Amniotic epithelial cell (primary cell): ENCODE measurements at places on chromosomes 6 and 20.
A peak's percentile ranks its signal among the peaks of the same experiment; 100 is the strongest.

GRCh38 chr6:105898286-105898685 lies 187.8 kb upstream of the PRDM1 start:
- DNase-seq = peak; percentile 2

GRCh38 chr6:64445038-64445437 lies 809.4 kb downstream of the PHF3 start:
- no peak for DNase-seq

- DNase-seq = no peak
Measured at GRCh38 chr6:63436356-63436755, 116.6 kb upstream of the LGSN start.

DNA sequence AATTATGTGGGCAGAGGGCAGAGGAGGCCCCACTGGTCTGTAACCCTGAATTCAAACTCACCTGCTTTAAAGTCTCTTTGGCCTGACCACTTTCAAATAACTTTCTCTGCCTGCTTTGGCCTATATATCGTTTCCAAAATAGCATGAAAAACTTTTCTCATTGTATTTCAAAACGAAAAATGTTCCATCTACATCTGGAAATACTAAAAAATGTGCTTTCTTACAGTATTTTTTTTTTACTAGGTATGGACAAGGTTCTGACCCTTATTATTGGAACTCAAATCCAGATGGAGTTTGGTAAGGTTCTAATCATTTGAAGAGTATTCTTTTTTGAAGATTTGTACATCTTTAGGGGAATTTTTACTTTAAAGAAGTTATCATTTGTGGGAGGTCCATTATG lies 241.9 kb downstream of the PAX1 start:
- no peak for DNase-seq

- no peak for DNase-seq
Measured at GRCh38 chr6:41608443-41609151, 29.7 kb upstream of the MDFI start.

DNA sequence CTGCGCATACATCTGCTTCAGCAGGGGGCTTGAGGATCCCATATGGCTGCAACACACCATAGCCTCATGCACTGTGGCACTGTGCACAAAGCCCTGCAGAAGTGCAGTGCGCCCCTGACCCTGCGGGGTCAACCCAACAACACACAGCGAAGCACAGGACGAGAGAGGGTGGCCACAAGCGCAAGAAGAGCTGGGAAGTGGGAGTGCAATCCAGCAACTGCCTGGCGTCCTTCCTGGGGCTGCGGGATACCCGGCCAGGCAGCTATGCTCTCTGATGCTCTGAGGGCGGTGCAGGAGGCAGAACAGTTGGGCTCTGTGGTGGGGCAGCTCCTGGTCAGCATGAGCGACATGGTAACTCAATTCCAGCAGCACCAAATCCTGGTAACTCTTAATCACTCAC lies 5.6 kb upstream of the ACSS1 start:
- no peak for DNase-seq

DNA sequence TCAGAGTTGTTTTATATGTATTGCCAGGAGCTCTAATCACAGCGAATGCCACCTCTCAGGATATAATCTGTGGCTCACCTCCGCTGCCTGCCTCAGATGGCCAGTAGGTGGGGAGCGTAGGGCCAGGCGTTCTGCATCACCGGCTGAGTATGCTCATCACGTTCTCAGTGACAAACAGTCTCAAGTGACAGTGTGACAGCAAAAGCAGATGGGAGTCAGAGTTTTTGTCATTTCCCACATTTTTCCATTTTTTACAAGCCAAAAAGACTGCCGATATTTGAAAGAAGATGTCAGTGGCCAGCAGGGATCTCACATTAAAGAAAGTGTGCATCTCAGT lies 208.7 kb downstream of the ALDH8A1 start:
- no peak for DNase-seq

DNA sequence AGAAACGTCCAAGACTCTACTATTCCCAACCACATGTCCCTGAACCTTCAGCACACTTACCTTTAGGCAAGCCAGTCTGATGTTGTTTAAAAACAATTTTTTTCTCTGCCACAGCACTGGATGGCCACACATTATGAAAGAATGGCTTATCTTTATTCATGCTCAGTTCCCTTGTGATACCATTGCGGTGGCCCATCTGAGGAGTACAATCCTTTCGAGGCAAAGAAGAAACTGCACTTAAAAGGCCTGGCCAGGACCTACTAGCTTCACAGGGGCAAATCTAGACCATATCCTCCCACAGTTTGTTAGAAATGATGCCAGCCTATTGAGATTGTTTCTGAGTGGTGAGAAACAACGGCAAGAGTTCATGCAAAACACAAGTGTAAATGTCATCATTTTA lies 88.4 kb upstream of the PLEKHG1 start:
- DNase-seq = no peak

- no peak for DNase-seq
Measured at GRCh38 chr20:22438346-22438745, 146.0 kb downstream of the FOXA2 start.

DNA sequence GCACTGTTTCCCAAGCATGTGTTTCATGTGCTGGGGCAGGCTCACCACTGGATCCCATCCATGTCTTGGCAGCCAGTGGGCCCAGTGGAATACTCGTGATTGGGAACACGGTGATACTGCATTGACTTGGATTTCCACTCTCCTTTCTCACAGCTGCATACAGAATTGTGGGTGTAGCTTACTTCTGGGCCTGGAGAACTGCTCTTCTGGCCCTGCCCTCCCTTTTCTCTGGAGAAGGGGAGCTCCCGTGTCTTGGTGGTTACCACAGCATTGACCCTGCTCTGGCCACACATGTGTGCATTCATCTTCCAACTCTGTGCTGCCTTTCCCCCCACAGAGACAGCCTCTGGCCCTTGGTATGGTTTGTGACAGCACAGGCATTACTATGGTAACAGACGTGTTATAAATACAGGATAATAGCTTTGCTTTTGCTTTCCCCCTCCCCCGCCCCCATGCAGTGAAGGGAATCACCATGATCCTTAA lies 21.6 kb downstream of the SOBP start:
- DNase-seq = no peak

DNA sequence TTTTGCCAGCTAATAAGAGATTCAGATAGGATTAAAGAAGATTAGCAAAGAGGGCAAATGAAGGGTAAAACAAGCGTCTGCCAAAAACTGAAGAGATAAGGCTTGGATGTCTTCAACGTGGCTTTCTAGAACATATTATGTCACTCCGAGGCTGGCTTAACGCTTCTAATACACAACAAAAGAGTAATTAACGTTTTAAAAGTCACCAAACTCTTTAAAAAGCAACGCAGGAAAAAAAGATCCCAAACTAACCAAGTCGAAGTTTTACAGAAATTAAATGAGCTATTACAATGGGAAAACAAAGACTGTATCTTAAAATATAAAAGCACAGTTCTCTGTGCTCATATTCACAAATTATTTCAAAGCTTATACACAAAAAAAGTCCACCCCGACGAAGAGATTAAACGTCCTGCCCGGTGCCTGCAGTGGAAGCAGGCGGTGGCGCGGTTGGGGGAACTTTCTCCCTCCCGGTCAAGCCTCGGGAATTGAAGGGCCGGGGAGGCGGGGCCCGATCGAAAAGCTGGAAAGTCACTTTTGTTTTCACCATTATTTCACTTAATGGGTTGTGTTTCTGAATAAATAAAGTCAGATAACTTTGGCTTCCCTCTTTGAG lies 1.2 kb downstream of the MAK start:
- DNase-seq = no peak

DNA sequence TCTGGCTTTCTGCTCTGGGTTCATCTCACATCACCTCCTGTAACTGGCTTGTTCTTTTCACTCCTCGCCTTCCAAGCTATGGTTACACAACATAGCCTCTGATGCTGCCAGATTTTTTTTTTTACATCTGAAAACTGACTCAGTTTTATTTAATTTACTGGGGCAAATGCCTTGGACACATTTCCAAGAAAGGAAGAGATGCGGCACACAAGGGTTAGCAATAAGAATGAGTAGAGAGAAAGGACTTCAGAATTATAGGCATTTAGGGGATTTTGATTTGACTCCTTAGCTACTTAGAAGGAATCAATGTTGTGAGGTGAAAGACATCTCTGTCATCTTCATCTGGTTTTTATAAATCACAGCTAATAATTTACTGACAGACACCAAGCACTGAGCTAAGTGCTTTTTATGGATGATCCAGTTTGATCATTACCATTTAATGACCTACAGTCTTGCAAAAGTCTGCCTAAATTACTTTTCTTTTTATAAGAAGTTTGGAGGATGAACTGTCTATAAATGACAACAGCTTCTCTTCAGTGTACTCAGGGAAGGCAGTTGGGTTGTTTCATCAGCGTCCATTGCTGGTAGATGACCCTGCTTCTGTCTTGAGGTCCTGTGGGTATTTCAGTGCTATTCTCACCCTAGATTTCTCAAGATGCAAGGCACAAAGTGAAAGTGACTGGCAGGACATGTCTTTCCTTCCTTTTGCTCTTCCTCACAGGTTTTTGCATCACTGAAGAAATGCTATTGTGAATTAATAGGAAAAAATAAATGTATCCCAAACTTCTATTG lies 31.1 kb downstream of the LAMA4 start:
- DNase-seq = peak; percentile 93

- DNase-seq = peak; percentile 63
Measured at GRCh38 chr6:130965656-130966055, 97.4 kb downstream of the EPB41L2 start.

DNA sequence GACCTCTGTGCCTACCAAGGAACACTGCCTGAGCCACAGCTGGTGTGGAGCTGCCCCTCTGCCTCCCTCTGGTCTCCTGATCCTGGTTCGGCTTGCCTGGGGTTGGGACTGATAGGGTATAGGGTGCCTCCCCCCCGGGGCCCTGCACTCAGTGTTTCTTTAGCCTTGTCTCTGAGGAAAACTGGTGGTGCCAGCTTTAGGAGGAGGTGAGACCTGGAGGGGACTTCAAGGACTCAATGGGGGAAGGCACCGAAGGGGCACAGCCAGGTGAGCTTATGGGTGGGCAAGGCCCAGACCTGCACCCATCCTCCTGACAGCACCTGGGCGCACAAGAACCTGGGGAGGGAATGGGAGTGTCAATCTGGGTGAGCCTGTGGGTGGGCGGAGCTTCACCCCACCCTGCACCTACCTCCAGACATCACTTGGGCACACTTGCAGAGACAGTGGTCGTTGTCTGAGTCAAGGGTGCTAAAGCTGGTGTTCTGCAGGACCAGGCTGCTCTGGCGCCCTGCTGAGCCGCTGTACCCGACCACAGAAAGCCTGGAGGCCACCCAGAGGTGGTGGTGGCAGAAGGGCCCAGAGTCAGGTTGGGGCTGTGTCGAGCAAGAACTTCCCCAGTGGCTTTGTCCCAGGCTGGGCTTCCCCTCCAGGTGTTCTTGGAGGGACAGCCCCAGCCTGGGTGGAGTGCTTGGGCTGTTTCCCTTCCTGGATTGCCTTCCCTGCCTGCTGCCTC lies 40.5 kb downstream of the FAM110A start:
- DNase-seq = no peak

DNA sequence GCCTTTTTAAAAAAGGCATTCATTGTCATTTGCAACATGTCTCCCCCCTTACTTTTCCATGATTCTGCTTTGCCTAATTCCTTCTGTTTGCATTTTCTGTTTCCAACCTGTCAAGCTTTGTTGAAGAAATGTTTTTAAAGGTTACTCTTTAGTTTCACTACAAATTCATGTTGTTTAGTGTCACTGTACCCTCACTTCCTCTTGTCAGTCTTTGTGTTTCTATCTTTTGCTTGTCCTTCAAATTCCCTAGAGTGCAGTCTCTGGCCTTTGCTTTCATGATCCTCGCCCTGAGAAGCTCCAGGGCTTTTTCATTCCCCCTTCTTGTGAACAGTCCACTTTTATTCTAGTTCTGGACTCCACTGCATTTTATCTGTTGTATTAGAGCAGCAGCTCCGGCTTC lies 90.6 kb downstream of the MAP3K4 start:
- DNase-seq = no peak

- no peak for DNase-seq
Measured at GRCh38 chr6:104413767-104414166, 446.0 kb downstream of the HACE1 start.

- peak; percentile 78 for DNase-seq
Measured at GRCh38 chr20:63212792-63213191, 3.1 kb downstream of the YTHDF1 start.

GRCh38 chr20:39342463-39342862 lies 380.3 kb downstream of the DHX35 start:
- no peak for DNase-seq

DNA sequence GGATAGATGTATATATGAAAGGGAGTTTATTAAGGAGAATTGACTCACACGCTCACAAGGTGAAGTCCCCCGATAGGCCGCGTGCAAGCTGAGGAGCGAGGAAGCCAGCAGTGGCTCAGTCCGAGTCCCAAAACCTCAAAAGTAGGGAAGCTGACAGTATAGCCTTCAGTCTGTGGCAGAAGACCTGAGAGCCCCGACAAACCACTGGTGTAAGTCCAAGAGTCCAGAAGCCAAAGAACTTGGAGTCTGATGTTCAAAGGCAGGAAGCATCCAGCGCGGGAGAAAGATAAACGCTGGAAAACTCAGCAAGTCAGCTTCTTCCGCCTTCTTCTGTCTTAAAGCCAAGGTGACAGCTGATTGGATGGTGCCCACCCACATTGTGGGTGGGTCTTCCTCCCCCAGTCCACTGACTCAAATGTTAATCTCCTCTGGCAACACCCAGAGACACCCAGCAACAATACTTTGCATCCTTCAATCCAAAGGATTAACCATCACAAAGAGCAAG lies 102.6 kb upstream of the GJE1 start:
- DNase-seq = peak; percentile 62

DNA sequence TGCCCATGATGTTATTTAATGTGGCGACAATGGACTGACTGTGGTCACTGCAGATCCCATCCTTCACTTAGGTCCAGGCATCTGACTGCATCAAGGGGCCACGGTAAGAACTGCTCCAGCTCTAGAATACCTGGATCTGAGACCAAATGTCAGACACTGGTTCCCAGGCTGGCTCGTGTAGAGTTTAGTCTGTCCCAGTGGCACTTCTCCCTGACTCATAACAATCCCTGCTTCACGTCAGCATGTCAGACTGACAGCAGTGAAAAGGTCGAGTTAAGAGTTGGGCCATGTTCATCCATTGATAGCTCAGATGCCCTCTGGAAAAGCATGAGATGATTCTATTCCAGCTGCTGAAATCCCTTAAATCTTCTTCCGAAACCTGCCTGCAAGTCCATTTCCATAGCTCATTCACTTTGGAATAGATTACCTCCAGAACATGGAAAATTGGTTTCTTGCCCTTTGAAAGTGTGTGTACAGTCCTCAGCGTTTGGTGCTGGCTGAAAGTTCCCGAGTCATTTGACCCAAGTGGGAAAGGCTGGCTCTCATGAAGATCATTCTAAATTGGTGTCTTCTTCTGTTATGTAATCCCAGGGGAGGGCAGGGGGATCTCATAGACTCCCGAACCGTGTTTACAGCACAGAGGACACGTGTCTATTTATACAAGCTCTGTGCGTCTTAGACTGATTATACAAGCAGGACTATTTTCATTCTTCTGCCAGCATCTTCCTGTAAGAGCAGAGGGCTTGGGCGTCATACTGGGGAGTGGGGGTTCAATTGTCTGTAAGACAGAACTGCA lies 160.8 kb downstream of the ZDHHC14 start:
- no peak for DNase-seq

- no peak for DNase-seq
Measured at GRCh38 chr6:170162011-170162774, 128.7 kb downstream of the DLL1 start.

- no peak for DNase-seq
Measured at GRCh38 chr6:159483259-159483658, 209.8 kb downstream of the SOD2 start.
